ENCODE measurements at places on chromosomes 7 and 10.
A peak's percentile ranks its signal among the peaks of the same experiment; 100 is the strongest.

- peak; percentile 44 for DNase-seq
Observed at GRCh38 chr10:116385994-116386809, 41.4 kb upstream of the PNLIPRP3 start.

GRCh38 chr10:27372095-27372494 is 131.5 kb upstream of the ACBD5 start:
- no peak for DNase-seq

- no peak for DNase-seq
Observed at GRCh38 chr10:44172883-44173607, 211.9 kb downstream of the CXCL12 start.

GRCh38 chr7:156725073-156725472 is 84.5 kb downstream of the RNF32 start:
- no peak for DNase-seq

DNA sequence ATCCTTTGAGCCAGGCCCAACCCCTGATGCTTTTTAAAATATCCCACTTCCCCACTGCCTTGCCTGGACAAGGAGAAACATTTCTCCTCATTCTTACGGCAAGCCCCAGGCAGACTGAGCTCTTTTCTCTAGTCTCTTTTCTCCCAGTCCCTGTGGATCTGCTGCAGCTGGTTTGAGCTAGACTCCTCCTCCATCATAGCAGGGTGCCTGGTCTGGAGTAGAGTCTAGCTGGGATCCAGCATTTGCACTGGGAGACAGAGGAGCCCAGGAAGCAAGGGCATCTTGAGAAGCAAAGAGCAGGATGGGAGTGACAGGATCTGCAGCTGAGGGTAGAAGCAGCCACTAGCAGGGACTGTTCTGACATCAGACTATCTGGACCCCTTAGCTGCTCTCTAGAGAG is 562.3 kb upstream of the COBL start:
- no peak for DNase-seq

DNA sequence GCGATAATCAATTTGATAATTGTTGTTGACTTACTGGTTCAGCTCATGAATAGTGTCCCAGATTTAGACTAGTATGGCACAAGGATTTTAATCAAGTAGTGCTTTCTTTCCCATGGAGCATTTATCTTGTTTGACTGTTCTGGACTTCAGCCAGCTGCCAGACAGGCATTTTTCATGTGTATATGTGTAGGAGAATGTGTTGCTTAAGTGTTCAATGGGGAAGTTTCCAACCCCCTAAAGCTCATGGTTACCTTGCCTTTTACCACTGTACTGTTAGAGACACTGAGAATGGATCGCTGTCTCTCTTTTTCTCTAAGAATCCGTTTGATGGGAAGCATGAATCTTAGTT is 103.9 kb downstream of the LRRC4 start:
- no peak for DNase-seq

DNA sequence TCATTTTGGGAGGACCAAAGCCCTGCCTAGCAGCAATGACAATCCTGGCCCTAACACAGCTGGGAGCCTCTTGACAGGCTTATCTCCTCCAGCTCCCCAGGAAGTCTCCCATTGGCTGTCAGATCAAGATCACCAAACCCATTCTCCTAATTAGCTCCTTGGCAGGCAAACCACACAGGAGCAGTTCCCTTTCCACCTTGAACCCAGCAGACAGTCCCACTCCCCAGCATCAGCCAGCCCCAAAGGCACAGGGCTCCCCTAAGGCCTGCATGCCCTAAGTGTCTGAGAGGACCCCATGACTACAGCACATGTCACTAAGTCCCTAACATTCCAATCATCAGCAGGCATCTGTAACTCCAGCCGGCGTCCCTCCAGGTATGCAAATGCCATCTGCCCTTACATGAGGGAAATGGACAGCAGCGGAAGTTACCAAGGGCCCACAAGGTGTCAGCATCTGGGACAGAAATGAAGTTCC is 348.5 kb downstream of the KCNMA1 start:
- no peak for DNase-seq

GRCh38 chr7:104255616-104256015 is 47.8 kb upstream of the ORC5 start:
- no peak for DNase-seq

- DNase-seq = no peak
Observed at GRCh38 chr10:7811000-7811399, 7.3 kb upstream of the TAF3 start.

GRCh38 chr10:45235798-45236220 is 79.6 kb downstream of the OR13A1 start:
- no peak for DNase-seq

- DNase-seq = peak; percentile 21
Observed at GRCh38 chr7:111232249-111233084, 141.5 kb downstream of the LRRN3 start.

DNA sequence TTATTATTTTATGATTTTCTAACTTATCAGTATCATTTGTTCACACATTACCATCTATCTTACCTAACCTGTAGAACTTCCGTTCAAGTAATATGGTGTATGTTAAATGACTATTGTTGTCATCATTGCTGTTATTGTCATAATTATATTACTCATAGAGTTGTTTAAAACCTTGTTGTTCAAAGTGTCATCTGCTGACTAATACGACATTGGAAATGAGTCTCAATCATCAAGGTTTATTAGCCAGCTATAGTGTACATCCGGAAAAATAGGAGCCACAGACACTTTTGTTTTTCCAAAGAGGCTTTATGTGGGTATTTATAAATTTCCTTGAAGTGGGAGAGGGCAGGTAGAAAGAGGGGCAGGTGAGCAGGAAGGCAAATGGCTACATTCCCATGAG is 386.9 kb upstream of the LRRTM3 start:
- DNase-seq = no peak

DNA sequence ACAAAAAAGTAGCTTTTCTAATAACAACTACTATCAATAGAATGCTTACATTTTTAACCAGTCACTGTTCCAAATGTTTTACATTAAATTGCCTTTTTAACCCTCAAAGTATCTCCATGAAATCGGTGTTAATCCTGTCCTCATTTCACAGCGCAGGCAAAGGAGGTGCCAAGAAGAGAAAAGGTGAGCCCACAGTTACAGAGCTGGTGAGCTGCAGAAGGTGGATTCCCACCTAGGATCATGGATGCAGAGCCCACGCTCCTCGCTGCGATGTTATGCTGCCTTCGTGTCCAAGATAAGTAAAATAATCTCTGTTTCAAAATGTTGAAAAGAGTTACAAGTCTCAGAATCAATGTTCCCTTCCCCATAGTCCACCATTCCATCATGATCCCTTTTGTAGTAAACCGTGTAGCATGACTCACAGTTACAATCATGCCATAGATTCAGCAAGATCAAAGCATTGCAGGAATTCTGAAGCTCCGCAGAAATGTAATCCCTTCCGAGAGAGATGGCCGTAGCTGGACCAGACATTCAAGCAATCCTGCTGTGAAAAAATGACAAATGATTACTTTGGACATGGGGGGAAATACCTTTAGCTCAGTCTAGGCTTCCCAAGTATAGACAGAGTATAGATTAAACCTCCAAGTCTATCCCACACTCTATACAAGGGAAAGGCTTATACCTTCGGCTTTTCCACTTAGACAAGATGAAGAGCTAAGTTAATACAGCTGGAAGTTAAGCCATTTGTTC is 394.7 kb upstream of the AKR1E2 start:
- no peak for DNase-seq

DNA sequence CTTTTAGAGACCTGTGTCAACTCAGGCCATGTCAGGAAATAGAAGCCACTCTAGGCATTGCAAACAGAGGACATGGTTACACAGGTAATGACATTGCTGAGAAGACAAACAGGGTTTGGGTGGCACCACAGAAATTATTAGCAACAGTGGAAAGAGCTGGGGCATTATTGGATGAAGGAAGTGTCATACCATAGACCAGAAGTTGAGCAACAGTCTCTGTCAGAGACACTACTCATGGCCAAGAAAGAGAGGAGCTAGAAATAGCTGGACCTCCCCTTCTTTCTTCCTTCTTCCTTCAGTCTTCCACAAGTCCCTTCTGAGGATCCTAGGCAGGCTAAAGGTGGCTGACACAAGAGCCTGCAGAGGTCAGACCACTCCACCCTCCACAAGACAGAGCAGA is 4.2 kb upstream of the LIPA start:
- DNase-seq = no peak

DNA sequence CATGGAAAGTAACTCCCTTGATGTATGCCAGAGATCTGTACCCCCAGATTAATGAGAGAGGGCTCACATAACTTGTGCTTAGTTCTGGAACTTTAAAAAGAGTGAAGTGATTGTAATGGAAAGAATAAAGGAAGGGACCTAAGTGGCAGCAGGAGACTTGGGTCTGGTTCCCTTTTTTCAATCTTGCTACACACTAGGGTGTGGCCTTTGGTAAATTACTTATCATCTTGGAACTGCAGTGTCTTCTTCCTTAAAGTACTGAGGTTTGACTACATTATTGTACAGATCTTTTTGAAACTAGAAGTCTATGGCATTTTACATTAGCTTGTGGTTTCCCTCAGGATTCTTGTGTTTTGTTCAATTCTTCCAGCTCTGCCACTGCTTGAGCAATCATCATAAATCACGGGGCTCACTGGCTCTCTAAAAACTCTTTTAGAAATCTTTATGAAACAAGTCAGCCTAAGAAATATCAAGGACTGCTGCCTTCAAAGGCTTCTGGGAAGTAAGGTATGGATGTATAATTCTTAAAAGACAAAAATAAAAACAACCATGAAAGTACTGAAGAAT is 22.5 kb upstream of the CHRM2 start:
- DNase-seq = peak; percentile 14

DNA sequence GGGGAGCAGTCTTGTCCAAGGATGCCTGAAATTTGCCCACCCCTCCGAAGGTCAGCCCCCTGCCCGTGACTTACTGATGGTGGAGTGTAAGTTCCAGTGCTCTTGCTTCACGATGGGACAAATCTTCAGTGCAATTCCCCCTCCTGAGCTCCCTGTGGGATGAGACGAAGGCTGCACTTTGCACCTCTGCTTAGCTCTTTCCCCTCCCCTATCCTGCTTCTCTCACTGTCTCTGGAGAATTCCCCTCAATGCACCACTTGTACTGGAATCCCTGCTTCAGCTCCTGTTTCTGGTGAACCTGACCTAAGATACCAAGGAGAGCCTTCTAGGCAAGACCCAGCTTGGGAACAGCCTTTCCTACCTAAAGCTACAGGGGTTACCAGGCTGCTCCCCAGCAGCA is 122.9 kb upstream of the ZMIZ1 start:
- DNase-seq = no peak

DNA sequence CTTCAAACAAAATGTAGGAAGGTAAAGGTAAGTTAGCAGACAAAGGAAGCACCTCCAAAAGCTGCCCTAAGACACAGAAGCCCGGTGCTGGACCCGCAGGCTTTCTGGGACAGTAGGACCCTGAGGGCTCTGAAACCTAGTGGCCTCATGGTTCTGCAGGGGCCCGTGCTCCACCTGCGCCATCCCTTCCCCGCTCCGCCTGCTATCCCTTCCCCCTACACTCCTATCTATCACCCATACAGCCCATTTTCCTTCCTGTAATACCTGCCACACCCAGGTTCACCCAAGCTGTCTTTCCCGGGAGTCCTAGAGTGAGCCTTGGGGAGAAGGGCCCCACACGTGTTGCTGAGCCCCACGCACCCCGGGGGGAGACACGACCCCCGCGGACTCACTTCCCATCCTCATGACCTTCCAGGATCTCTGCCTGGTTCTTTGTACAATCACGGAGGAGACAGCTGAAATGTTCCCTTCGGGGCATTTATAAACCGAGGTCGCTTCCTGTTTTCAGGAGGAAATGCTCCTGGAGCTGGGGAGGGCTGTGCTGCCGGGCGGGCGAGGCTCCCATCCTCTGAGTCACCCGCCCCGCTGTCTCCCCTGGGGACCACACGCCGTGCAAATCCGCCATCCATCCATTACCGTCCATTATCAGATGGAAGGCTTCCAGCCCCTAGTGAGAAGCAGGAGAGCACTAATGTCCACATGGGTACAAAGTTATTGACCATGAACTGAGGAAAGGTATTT is 251.7 kb upstream of the PITRM1 start:
- DNase-seq = no peak

DNA sequence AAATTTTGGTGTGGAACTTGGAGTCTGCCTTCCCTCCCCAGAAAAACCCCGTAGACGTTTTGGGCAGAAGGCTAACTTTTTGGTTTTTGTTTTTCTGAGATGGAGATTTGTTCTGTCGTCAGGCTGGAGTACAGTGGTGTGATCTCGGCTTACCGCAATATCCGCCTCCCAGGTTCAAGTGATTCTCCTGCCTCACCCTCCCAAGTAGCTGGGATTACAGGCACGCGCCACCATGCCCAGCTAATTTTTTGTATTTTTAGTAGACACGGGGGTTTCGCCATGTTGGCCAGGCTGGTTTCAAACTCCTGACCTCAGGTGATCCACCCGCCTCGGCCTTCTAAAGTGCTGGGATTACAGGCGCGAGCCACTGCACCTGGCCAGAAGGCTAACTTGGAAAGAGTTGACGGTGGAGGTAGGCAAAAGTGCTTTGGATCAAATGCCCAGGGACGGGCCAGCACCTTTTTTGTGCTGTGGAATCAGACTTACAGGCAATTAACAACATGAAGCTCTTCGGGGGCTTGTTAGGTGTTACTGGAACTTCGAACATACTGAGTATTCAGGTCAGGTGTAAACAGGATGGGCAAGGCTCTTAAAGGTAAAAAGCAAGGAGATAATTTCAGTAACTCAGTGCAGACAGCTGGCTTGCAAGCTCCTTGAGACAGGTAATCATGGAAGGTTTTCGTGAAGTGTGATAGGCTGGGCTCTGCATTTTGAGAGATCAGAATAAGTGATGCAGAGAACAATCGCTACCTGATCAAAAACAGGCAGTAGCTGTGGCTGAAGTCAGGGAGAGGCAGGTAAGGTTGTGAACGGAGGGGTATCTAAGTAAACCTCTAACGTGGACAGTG is 1.8 kb downstream of the PPP1R35 start:
- DNase-seq = no peak

DNA sequence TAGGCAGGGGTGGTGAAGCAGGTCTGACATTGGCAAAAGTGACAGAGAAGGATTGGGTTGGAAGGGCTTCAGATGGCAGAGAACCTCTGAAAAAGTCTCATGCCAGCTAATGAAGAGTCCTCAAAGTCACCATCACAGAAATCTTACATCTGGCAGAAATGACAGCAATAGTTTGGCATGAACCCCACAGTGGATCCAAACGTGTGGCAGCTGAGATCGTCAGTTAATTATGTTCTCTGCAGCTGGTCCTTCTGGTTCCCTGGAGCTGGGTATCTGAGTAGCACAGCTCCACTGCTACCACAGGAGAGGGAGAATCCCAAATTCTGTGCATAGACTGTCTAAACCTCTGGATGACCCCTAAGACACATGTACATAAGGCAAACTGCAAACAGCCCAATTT is 73.4 kb downstream of the ALOX5 start:
- DNase-seq = no peak

GRCh38 chr7:121205777-121206176 is 123.0 kb upstream of the WNT16 start:
- no peak for DNase-seq

DNA sequence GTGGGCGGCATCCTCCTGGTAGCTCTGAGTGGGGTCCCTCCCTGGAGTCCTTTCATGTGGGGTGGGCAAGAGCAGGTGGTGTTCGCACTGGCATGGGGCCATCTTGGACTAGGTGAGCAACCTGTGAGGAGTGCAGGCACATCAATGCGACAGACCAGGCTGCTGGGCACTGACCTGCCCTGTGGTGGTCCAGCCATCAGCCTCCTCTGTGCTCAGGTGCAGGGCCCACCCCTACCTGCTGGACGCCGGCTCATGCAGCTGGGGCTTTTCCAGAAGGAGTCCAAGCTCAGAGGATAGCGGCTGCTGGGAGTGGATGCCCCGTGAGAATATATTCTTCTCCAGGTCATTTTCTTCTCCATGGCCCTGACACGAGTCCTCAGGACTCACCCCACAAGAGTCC is 424.4 kb downstream of the GLRX3 start:
- no peak for DNase-seq

- no peak for DNase-seq
Observed at GRCh38 chr10:48541144-48541795, 63.6 kb downstream of the ARHGAP22 start.

All from hematopoietic multipotent progenitor cell treated with erythropoietin and hydrocortisone succinate and interleukin-3 and kit ligand, for 6 days (in vitro differentiated cells).